ENCODE measurements at places on chromosomes 2 and 18.

DNA sequence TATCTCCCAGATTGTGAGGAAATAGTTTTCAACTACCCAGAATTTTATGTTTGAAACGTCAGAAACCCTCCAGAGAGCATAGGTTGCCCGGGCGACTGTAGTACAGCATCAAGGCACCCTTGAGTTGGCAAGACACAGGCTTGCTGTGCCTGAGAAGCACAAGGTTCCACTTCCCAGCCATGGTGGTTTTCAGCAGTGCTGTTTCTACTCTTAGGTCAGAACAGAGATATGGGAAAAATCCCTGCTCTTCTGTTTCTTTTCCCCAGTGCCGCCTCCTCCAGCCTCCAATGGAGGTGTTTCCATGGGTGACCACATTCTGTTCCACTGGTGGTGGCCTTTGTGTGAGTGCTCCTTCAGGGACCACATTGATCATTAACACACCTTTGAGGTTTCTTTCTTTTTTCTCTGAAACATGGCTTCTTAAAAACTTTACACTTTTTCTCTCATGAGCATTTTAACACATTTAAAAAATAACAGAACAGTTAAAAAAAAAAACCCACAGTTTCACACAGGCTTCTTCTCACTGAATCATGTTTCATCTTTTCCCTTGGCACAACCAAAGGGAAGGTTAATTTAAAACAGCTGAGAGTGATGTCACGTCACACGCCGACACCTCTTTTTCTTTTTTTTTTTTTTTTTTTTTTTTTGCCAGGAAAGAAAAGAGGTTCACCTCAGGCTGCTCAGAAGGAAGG, 229.3 kb upstream of the HDAC4 start:
- DNase-seq: no peak

GRCh38 chr2:234254783-234255521, 204.4 kb downstream of the SPP2 start:
- DNase-seq: no peak

GRCh38 chr18:54860941-54861340, 32.7 kb downstream of the RAB27B start:
- DNase-seq: no peak

- no peak for DNase-seq
Measured at GRCh38 chr2:22626621-22627020, 758.4 kb upstream of the KLHL29 start.
